ENCODE measurements at places on chromosomes 16 and 17. TPM values are rescaled to one million over a fixed set of nuclear protein-coding genes. Genes with fewer than 3 reads are reported as not detected.

DNA sequence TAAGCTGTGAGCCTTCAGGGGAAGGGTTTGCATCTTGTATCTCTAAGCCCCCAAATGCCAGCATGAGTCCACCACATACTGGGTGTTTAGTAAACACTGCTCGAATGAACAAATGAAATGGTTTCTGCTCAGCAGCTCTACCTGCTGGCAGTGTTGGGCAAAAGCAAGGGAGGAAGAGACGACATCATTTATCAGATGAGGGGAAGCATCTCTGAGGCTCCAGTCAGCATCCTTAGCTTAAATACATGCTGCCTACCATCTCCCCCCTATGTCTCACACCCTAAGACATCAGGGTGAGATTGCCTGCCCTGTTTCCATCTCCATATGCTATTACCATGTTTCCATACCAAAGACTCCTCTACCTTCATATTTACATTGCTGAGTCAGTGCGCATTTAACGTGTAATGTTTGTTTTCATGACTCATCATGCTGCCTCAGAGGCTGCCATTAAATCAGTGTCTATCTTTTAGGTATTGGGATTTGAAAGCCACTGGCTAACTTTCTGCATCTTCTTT is 379.8 kb downstream of the UTP18 start:
- no peak for DNase-seq
- H3K4me1 ChIP-seq: no peaks in the 10 kb centered on the region
- no peak overlapping the region for H3K4me3 ChIP-seq
- H3K27ac ChIP-seq: no peak overlapping the region

DNA sequence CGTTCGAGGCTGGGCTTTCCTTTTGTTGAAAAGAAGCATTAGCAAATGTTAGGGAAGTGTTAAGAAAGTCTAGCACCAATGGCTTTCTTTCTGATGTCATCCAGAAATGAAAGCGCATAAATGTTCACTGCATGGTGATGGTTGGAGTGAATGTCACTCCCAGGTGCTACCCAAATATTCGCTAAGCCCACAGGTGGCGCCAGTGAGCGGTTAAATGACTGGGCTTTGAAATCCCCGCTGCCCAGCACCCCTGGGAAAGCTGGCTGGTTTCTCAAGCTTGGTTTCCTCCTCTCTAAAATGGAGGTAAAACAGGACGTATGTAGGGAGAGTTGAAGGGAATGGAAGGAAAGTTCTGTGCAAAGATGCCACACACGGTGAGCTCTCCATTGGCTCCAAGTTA is 104.4 kb downstream of the IRX5 start:
- no peaks in the 10 kb centered on the region for H3K4me1 ChIP-seq
- DNase-seq: no peak
- H3K4me3 ChIP-seq: no peak overlapping the region
- no peaks in the 10 kb centered on the region for H3K36me3 ChIP-seq

ZDHHC1 gene
- 1.3 TPM for total RNA-seq

DNA sequence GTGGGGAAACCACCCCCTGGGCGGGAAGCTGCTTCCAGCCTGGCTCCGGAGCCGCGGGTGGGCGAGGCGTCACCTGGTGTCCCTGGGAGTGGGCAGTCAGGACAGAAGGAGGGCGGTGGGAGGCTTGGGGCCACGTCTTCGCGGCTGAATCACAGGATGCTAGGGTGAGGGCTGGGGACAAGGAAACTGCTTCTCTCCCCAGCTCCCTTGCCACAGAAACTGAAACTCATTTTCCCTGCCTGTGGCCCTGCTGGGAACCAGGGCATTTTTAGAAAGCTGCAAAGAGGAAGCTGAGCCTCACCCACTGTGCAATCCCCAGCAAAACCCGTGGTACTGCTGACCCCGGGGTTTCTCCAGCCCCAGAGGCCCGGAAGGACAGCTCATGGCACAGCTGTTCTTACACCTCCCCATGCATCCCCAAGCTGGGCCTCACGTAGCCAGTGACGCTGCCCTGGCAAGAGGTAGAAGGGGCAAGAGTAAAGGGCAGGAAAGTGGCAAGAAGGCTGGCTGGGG is 8.2 kb downstream of the RHBDF2 start:
- H3K27ac ChIP-seq: peak overlapping the region; percentile 72
- H3K27me3 ChIP-seq: no peaks in the 10 kb centered on the region
- DNase-seq: no peak
- H3K4me3 ChIP-seq: peak overlapping the region; percentile 51
- H3K4me1 ChIP-seq: peaks cover 42% of the 10 kb centered on the region

- no peak for DNase-seq
- no peaks in the 10 kb centered on the region for H3K36me3 ChIP-seq
These were observed 33.4 kb upstream of the TMEM92 start for GRCh38 chr17:50240851-50241250.
